ENCODE measurements at places on chromosomes 7 and 10.

DNA sequence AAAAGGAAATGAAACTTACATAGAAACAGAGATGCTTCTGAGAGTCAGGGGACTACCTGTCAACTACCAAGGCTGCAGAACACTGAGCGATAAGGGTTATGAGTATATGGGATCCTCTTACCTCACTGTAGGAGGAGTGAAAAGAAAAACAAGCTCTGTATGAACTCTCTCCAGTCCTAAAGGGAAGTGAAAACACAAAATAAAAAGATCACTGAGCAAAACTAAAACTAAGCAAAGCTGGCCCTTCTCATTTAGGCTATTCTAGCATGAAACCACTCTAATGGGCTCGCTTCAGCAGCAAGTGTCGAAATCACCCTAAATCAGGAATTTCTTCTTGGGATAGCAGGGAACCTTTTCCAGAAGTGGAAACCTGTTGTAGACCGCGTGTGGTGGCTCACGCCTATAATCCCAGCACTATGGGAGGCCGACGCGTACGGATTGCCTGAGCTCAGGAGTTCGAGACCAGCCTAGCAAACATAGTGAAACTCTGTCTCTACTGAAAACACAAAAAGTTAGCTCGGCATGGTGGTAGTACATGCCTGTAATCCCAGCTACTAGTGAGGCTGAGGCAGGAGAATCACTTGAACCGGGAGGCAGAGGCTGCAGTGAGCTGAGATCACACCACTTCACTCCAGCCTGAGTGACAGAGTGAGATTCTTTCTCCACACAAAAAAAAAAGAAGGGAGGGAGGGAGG, 27.0 kb downstream of the DCLRE1C start:
- DNase-seq: no peak

DNA sequence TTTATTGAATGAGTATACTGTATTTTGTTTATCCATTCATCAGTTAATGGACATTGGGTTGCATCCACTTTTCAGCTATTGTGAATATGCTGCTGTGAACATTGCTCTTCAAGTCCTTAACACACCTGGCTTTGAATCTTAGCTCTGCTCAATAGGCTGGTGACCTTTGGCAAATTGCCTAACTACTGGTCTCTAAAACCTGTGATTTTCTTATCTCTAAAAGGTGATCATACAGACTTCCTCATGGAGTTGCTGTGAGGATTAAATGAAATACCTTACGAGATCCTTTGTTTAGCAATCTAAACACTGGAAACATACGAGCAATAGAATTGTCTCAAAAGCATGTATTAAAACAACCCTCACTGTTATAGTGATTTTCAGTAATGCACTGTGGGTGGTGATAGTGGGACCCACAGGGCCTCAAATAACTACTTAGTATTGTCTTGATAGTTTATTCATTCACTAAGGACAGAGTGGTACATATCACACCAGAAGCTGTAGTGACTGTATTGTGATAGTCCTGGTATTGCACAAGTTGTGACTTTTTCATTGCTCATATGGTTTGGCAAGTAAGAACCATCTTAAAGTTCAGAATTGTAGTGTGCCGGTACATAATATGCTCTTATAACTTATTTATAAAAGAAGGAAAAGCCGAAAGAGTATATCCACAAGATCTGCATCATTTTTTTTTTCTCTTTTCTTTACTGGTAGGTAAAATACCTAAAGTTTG, 257.6 kb downstream of the EXOC4 start:
- DNase-seq: no peak

GRCh38 chr7:106779877-106780276, 85.2 kb upstream of the PIK3CG start:
- no peak for DNase-seq

DNA sequence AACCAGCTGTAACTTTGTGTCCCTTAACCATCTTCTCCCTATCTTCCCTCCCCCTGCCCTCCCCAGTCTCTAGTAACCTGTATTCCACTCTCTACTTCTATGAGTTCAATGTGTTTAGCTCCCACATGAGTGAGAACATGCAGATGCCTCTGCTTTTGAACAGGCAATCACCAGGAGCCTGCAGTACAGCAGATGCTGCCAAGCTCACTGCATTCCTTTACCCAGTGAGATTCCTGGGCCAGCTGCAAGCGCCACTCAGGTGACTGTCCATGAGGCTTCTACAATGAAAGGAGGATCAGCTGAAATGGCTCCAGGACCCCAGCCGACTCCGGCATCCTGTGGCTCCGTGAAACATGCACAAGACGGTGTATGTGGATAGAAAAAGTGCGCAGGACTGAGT, 15.7 kb downstream of the GRID1 start:
- no peak for DNase-seq

GRCh38 chr10:87635498-87636312, 24.0 kb upstream of the PAPSS2 start:
- peak; percentile 76 for DNase-seq

DNA sequence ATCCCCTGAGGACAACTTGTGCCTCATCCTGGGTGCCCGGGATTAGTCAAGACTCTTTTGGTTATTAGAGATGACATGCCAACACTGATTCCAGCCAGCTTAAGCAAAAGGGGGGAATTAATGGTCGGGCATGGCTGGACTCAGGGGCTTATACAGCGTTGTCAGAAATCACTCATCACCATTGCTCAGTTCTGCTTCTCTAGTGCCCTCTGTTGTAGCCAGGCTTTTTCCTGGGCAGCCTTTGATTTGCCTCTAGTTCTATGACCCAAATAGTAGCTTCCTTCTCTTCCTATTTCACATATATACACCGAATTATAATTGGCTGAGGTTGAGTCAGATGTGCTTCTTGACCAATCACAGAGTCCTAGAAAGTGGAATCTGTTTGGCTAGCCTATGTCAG, 192.0 kb upstream of the HABP2 start:
- DNase-seq: no peak

DNA sequence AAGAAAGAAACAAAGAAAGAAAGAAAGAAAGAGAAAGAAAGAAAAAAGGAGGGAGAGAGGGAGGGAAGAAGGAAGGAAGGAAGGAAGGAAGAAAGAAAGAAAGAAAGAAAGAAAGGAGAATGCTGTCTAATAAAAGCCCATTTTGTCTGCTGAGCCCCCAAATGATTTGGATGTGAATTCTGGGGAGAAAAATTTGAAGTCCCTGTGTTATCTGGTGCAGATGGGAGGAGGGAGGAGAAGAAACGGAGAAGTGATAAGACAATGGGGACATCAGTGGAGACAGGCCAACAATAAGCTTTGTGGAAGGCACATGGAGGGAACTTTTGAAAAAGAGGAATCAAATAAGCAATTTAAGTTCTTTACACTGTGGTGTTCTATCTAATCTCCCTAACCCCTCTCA, 24.6 kb upstream of the TMEM273 start:
- DNase-seq: no peak

GRCh38 chr10:47165168-47165710, 134.8 kb upstream of the GDF10 start:
- DNase-seq: peak; percentile 39

DNA sequence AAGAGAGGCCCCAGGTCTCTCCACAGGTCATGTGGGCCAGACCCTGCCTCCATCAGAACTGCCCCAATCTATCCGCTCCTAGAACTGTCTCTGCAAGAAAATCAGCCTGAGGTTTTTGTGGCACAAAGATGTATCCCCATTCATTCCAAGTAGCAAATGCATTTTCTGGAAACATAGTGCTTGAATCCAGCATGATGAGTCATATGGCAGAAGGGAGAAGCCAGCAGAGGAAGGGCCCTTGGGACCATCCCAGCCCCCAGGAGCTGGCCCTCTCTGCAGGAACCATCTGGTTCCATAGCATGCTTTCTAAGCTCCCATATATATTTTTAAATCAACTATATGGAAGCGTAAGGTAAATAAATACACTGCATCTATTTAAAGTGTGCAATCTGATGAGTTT, 563.2 kb downstream of the GALNT17 start:
- DNase-seq: peak; percentile 88

GRCh38 chr7:73851410-73852338, 9.3 kb upstream of the TMEM270 start:
- DNase-seq: peak; percentile 98

DNA sequence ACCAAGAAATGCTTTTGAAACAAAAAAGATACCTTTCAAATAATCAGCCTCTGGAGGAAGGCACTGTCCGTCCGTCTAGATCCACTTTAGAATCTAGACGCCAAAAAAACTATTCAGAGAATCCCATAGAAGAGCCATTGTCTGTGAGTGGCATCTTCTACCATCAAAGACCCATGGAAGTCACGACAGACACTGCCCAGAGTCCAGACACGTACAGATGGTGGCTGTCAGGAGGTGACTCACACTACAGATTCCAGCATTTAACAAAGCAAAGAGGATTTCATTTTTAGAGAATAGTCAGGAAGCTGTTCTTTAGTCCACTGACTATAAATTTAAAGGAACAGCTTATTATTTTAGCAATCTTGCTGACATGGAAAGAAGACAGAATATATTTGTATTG, 11.7 kb downstream of the C1QL3 start:
- DNase-seq: peak; percentile 24

GRCh38 chr10:48722153-48723145, 37.8 kb downstream of the WDFY4 start:
- no peak for DNase-seq

GRCh38 chr7:111173990-111174389, 83.1 kb downstream of the LRRN3 start:
- no peak for DNase-seq

DNA sequence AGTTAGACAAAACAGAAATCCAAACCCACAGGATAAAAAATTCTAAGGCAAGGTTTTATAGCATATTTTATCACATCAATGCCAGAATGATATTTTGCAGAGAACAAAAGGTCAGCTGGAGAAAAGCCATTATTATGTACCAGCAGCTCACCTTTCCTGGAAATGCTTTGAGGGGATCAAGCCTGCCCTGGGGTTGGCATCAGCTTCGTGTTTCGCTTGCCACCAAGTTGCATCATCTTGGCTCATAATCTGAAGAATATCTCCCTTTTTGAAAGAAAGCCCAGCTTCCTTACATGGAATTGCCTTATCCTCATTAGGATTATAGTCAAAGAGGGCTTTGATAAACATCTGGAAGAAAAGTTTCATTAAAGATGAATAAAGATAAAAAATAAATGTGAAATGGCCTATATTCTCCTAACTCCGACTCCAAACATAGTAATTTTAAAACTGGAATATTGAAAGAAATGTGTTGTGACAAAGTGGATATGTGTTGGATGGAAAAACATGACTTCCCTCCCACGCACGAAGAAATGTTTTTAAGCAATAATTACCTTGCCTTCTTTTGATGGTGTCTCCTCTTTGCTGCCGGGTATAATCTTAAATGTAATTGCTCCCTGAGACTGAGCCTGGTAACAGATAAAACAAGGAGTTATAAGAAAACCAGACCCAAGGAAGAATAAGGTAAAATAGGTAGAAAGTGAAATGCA, 121.3 kb upstream of the ODAD2 start:
- DNase-seq: peak; percentile 55

DNA sequence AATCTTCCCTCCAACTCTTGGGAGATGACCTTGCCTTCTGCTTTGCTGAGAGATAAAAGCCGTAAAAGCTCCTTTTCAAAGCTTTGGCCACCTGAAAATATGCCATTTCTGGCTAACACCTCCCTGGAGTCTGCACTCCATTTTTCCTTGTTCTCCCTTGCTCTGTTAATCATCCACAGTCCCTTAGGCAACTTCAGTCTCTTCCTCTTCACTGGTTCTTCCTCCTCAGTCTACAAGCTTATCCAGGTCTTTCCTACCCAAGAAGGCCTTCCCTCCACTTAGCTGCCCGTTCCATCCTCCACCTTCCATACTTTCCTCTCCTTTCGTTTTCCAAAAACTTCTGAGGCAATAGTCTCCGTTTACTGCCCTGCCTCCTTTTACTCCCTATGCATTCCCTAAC, 30.5 kb downstream of the PAX2 start:
- DNase-seq: no peak

DNA sequence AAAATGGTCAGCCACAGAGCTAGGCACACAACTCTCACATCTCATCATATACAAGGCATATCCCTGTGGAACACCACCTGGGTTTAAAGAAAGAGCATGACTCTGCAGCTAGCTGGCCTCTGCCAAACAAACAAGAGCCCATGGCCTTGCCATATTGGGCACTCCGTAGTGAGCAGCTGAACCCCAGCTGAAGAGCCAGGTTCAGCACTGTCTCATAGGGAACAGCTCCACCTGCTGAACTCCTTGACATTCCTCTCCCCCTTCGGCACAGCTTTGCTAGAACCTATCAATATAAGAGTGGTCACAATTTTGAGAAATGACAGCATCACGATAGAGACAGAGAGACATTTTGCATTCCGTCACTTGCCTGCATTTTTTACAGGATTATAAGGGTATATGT, 20.0 kb downstream of the SORCS1 start:
- no peak for DNase-seq

DNA sequence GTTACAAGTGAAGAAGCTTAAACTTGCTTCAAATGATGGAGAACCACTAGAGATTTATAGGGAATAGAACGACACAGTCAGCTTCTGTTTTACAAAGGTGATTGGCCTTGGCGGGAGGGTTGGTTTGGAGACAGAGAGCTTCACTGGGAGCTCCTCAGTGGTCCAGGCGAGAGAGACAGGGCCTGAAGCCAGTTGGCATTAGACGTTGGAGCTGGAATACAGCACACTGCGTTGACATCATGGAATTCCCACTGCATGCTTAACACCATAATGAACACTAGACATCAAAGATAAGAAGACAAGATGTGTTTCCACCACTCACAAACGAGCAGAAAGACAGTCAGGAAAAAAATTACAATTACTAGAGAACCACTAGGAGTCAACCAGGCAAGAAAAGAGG, 67.8 kb downstream of the TBXAS1 start:
- no peak for DNase-seq
